Liver (tissue), 10 donors: ENCODE measurements at places on chromosomes 2 and 18.
A peak's percentile ranks its signal among the peaks of the same experiment; 100 is the strongest.

DNA sequence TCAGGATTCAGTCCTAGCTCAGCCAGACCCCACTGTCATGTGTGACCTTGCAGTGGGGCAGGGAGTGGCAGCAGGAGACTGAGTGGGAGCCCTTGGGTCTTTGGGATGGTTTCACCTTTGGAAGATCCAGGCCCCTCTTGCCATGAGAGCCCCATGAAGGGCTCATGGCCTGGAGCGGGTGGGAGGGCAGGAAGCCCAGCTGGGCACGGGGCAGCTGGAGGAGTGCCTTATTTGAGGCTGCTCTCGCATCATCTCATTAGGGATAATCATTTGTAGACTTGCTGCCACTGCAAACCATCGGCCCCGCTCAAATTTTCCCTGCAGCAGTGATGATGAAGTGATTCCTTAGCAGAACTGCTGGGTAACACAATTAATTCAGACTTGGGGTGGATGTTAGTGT lies 73.9 kb downstream of the TGOLN2 start:
- no peak for DNase-seq

- DNase-seq, result no peak
Measured at GRCh38 chr18:54717673-54718407, 110.4 kb upstream of the RAB27B start.

DNA sequence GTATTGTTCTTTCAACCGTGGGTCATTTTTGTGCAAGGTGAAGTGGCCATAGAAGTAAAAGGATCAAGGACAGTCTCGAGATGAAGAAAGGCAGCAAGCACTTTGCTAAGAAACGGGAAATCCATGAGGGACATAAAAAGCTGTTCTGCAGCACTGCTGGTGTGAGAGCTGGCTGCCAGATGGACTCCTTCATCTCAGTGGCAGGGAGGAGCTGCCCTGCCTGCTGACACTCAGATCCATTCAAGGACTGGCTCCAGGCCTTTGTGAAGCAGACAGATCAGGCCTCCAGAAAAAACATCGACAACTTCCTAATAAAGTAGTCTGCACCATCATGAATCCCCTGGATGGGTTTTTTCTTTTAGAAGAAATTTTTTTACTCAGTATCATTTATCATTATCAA lies 29.5 kb downstream of the RMC1 start:
- no peak for DNase-seq

DNA sequence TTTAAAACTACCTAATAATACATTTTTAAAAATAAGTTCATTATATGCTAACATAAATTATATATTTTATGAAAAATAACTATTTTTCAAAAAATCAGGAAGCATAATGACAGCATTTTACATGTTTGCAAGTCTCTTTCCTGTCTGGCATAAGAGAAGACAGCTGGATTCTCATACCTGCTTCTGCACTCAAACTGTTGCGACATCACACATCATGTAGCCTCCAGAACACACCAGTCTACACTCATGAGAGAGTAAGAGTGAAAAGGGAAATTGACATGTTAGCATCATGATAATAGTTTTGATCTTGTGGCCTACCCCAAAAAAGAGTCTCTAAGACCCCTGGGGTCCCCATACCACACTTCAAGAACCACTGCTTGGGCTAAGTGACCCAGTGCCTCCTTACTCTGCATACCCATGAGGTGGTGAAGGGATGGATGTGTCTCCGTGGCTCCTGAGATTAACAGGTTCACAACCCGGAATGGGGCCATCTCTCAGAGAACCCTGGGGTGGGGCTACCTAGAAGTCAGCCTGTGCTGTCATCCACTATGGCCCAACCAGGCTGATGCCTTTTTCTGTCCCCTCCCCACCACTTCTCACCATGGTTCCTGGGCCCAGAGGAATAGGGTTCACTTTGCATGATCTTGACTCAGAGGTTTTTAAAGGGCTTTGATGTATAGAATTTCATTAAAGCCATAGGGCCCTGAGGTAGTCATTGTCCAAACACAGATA lies 102.6 kb upstream of the DAPL1 start:
- peak; percentile 9 for DNase-seq
